Fibroblast of skin of left biceps (primary cell): ENCODE measurements at places on chromosomes 2 and 18.

DNA sequence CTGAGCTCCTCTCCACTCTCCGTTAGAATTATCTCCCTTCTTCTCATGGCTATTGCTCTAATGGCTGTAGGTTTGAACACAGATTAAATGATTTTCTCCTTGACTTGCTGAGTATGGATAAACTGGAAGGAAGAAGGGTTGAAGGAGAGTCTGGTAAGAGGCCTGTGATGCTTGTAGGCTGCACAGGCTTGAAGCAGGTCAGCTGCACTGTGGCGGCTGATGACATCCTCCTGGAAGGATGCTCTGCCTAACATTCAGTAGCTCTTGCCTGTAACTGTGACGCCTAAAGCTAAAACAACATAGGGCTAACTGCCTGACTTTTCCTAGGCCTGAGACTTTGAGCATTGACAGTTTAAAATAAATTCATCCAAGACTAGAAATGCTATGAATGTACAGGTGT is 166.3 kb downstream of the MREG start:
- DNase-seq = no peak

GRCh38 chr18:63439334-63439733 is 17.1 kb upstream of the VPS4B start:
- no peak for DNase-seq

- DNase-seq = peak; percentile 29
Measured at GRCh38 chr2:198314559-198315153, 510.3 kb downstream of the PLCL1 start.

- DNase-seq = no peak
Measured at GRCh38 chr2:238920601-238921001, 72.7 kb downstream of the TWIST2 start.

GRCh38 chr2:230778350-230779063 is 65.9 kb downstream of the CAB39 start:
- DNase-seq = no peak

GRCh38 chr2:10915731-10916276 is 4.1 kb downstream of the KCNF1 start:
- DNase-seq = no peak

GRCh38 chr2:18066894-18067293 is 188.4 kb downstream of the KCNS3 start:
- no peak for DNase-seq
